ENCODE measurements at places on chromosomes 16 and 17.
A peak's percentile ranks its signal among the peaks of the same experiment; 100 is the strongest.

DNA sequence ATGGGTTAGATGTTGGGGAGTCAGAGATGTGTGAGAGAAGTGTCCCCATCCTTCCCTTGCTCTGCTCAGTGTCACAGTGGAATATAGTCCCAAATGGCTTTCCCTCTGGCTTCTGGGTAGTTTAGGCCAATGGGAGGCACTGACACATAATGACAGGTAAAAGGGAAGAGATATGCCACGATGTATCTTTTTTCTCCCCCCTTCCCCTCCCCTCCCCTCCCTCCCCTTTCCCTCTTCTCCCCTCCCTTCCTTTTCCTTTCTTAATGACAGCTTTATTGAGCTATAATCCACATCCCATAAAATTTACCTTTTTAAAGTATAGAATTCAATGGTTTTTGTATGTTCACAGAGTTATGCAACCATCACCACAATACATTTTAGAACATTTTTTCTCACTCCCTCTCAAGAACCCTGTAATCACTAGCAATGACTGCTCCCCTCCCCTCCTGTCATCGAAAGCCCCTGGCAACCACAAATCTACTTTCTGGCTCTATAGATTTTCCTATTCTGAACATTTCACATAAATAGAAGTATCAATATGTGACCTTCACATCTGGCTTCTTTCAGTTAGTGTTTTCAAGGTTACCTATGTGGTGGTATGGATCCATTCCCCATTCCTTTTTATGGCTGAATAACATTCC lies 617 bp upstream of the CCR7 start:
- peak; percentile 49 for DNase-seq

- DNase-seq, result no peak
Observed at GRCh38 chr16:86527366-86527765, 17.0 kb downstream of the FOXF1 start.

DNA sequence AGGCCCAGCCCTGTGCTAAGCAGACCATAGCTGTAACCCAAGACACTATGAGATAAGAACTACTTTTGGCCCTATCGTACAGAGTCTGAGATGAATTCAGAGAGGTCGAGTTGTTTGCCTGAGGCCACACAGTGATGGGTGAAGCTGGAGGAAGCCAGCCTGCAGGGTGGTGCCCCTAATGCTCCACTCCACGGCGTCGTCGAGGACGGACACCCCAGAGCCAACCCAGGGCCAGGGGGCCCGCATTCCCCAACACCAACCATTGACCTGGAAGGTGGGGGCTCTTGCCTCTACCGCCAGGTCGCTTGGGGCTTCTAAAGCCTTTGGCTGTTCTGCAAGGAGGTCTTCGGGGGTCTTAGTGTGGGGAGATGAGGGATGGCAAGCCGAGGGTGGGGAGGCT lies 84.1 kb downstream of the IRF8 start:
- DNase-seq, result no peak

DNA sequence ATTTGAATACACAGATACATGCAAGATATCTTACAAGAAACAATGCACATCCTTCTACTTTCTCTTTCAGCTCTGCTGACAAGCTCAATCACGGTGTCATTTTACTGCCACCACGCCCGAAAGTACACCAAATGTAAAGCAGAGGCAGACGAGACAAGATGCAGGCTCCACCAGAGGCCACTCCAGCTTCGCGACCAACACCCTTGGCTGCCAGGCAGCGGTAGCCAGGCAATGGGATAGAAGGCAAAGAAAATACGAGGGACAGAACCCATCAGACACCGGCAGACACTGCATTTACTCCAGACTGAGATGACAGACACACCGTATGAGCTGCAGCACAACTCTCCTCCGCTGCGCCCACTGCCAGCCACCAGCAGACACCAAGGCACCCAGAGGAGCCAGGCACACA lies 41.0 kb downstream of the USP22 start:
- no peak for DNase-seq

- DNase-seq, result no peak
Observed at GRCh38 chr17:65301184-65301583, 164.0 kb downstream of the RGS9 start.

GRCh38 chr17:7836596-7837407 lies 2.8 kb downstream of the KDM6B start:
- peak; percentile 83 for DNase-seq

DNA sequence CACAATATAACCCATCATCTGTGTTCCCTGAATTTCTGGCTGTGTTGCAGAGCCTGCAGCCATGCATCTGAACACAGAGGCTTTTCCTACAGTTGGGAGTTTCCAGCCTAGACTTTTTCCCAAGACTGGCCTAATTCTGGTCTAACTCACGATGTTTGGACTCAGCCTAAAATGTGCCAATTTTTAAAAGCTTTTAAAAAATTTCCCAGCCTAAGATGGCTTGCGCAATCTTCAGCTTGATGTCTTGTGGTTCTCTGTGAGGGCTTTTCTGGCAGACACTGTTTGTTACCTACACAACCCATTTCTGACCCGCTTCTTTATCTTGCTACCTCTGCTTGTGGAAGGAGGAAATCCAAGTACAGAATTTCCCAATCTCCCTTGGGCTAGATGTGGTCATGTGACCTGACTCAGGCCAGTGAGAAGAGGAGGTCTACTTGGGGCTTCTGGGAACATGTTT lies 72.7 kb upstream of the GAS7 start:
- DNase-seq, result no peak

DNA sequence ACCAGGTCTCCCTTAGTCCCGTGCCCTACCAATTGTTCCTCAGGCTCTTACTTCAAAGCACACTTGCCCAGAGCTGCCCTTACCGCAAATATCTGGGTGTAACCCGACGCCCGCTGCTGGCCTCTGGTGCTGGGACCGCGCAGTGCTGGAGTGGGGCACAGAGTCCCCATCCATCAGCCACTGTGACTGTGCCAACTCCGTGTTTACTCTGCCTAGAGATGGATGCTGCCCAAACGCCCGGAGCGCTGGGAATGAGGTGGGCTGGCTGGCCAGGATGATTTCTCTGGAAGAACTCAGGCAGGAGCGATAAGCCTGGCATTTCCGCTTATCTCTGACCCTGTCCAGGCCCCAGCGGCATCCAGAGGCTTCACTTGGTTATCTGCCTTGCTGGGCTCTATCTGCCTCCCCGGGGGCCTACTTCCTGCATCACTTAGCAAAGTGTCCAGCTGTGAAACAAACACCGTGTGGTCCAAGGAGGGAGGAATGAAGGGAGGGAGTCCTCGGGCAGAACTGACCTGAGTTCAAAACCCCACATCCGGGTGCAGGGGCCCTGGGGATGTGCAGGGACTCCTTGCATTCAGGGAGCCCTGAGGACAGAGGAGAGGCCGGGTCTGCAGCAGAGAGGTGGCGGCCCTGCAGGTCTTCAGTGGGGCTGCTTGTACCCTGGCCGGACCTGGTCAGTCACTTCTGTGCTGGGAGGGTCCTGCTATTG lies 9.4 kb upstream of the MYLK3 start:
- DNase-seq, result no peak

DNA sequence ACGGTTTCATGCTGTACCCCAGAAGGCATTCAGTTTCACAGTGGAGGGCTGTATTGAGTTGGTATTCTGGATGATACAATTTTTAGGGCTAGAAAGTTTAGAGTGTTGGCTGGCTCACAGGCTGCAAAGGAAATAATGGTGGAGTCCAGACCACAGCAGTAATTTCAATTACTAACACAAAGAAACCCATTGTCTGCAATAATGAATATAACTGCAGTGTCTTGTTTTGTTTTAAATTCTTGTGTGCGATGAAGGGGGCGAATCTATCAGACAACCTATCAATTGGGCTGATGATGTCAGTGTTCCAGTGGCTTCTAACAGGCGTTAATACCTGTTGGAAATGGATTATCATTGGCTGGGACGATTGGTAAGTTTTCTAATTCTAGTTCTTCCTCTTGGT lies 1.5 kb downstream of the SP2 start:
- no peak for DNase-seq

DNA sequence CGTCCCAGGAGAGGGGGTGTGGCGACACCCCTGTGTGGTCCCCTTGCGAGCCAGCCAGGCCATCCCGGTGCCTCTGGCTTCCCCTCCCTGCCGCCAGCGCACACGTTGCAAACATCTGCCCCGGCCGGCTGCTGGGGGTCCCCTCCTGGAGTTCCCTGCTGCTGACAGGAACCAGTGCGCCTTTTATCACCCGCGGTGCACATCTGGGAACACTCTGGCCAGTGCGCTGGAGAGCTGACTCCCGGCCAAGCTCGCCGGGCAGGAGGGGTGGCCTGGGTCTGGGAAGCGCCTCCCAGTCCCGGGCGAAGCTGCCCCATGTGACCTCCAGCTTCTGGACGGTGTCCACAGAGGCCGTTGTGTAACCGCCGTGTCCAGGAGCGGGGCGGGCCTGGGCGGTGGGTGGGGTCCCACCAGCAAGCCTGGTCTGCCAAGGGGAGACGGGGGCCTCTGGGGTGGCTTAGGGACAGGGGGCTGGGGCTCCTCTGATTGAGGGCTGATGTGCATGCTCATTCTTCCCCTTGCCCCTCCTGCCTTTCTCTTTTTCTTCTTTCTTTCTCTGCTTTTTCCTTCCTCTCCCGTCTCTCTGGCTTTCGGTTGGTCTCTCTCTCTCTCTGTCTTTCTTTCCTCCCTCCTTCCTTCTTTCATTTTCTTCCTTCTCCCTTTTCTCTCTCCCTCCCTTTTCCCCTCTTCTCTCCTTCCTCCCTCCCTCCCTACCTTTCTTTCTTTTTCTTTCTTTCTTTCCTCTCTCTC lies 25.2 kb upstream of the CIBAR2 start:
- DNase-seq, result no peak

DNA sequence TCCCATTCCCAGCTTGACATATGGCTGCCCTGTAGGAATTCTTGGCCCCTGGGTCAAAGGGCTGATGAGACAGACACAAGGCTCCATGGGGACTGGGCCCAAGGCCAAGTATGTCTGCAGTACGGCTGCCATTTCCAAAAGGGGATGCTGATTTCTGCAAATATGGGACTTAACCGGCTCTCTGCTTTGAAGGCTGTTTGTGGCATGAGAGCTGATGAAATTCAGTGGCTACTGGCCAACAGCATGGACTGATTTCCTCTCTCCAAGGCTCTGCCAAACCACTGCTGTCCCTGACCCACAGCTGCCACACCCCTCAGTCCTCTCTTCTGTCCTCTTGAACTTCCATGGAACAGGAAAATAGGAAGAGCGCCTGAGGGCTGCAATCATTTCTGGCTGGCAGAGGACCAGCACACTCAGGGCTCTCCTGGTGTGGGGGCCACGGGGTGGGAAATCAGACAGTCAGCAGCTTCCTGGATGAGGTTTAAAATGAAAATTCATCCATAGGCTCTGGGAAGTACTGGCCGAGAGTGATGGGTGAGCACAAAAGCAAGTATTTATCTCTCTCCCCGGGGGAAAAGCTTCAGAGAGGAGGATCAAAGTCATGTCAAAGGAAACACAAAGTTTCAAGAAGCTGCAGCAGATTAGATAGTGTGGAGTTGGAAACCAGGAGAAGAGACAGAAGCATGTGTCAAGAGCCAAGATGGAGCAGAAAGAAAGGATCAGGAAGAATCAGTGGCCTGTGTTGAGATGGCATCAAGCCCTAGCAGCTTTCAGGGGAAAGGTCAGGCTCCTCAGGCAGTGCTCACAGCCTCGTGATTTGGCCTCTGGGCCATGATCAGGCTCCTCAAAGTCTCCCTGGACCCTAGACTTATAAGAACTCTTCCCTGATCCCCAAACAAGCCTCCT lies 64.1 kb upstream of the SREBF1 start:
- no peak for DNase-seq

- DNase-seq, result no peak
Observed at GRCh38 chr16:49620158-49620868, 235.6 kb downstream of the ZNF423 start.

DNA sequence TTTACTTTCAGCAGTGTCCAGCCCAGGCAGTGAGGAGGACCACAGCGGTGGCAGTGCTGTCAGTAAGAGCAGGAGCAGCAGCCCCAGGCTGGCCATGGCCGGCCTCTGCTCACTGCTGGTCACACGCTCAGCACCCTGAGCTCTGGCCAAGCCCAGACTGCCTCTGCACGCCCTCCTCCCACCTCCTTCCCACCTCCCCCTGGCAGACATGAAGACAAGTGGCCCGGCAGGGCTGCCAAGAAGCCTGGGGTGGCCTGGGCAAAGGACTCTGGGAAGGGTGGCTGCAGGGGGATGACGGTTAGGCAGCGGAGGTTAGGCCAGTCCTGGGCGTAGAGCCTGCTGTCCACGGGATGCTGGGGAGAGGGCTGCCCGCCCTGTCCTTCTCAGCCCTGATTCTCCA lies at the start of gene C16orf89:
Gene C16orf89, minus strand, starts transcription at position 144 of the 400 bp plus-strand sequence. Its CDS starts 48 bp downstream, at position 96.
- no peak for DNase-seq

GRCh38 chr17:57537524-57538410 lies 207.3 kb downstream of the CCDC182 start:
- no peak for DNase-seq

- no peak for DNase-seq
Observed at GRCh38 chr16:20074099-20074991, 655 bp upstream of the GPR139 start.

- no peak for DNase-seq
Observed at GRCh38 chr17:1755252-1755826, 6.5 kb upstream of the SERPINF1 start.

DNA sequence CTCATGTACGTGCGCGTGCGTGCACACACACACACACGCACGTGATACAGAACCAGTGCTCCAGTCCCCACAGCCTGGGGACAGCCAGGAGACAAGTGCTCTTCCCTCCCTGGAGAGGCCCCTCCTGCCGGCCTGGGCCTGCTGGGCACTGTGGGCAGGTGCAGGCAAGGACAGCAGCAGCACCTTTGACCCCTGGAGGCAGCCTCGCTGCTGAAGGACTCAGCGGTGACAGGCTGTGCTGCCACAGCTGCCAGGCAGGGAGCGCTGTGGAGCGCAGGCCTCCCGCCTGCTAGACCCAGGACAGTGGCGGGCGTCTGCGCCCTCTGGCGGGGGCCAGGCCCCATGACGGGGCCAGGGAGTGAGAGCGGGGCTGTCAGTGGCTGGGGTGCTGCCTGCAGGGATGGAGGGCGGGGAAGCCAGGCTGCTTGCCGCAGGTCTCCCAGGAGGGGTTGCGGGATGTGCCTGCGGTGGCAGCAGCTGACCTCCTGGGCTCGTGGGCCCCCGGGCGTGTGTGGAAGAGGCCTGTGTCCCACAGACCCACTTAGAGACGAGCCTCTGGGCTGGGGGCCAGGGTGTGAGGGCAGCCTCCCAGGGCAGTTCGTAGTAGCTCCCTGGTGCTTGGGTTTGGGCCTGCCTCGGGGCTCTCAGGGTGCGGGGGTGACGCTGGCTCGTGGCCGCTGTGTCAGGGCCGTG lies 63.5 kb upstream of the PVALEF start:
- peak; percentile 91 for DNase-seq

DNA sequence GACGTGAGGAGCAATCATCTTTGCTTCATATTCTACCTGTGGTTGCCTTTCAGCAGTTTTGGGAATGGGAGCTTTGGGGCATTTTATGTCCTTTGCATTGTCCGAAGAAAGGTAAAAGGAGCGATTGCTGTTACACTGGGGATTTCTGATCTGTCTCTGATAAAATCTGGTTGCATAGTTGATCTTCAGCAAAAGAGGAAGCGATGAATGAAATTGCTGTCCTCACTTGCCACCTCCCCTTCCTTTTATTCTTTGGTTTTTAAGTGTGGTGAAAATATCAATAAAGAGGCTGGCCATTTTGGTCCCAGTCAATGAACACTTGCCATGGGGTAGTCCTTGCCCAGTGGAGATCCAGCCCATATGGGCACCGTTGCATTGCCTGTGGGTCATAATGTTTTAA lies 236.8 kb downstream of the MSI2 start:
- DNase-seq, result no peak

- DNase-seq, result peak; percentile 43
Observed at GRCh38 chr17:48626245-48627117, at the start of gene HOXB9. Gene HOXB9 (minus strand): TSS chr17:48626358. CDS start chr17:48626269, 89 bp downstream.

- peak; percentile 72 for DNase-seq
Observed at GRCh38 chr17:2398655-2399571, 1.9 kb downstream of the MNT start.

- no peak for DNase-seq
Observed at GRCh38 chr17:2982854-2983253, 80.6 kb downstream of the OR1D5 start.

GRCh38 chr17:46991617-46992016 lies 12.6 kb upstream of the RPRML start:
- DNase-seq, result no peak

All from CD4-positive, alpha-beta T cell treated with Interleukin-1 beta for 1 hour (primary cell).